Activated CD8-positive, alpha-beta memory T cell treated with anti-CD3 and anti-CD28 coated beads for 1 hour (primary cell): ENCODE measurements at places on chromosomes 7 and 10.

- DNase-seq = no peak
Measured at GRCh38 chr7:41969561-41970105, 266.7 kb upstream of the INHBA start.

DNA sequence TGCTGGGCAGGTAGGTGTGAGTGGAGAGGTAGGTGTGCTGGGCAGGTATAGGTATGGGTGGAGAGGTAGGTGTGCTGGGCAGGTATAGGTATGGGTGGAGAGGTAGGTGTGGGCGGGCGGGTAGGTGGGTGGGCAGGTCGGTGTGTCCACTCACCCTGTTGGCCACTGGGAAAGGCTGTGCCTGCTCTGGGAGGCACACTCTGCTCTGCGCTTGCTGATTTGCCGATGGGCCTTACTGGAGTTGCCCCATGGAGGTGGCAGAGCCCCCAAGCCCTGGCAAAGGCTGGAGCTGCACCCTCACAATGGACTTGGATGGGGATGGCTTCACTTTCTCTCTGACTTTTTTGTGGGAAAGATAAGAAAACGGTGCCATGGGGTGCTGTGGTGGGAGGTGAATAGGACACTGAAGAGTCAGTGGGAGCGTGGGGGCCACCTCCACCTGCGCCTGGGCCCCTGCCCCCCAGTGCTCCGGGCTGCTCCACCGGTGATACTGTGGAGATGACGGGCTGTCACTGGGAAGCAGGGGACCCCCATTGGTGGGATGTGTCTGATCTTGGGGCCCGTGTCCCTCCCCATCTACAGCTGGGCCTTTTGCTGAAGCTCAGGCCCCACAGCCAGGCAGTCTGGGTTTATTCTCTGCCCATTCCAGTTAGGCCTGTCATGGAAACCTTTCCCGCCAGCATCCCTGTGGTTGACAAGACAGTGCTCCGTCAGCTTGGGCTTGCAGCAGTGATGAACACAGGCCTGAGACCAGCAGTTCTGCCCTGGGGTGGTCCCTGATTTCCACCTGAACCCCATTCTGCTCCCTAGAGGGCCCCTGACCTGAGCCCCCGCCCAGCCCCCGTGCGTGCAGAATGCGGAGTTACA is 75.0 kb downstream of the NKX6-2 start:
- no peak for DNase-seq

- no peak for DNase-seq
Measured at GRCh38 chr10:16663444-16663843, 141.8 kb upstream of the C1QL3 start.

DNA sequence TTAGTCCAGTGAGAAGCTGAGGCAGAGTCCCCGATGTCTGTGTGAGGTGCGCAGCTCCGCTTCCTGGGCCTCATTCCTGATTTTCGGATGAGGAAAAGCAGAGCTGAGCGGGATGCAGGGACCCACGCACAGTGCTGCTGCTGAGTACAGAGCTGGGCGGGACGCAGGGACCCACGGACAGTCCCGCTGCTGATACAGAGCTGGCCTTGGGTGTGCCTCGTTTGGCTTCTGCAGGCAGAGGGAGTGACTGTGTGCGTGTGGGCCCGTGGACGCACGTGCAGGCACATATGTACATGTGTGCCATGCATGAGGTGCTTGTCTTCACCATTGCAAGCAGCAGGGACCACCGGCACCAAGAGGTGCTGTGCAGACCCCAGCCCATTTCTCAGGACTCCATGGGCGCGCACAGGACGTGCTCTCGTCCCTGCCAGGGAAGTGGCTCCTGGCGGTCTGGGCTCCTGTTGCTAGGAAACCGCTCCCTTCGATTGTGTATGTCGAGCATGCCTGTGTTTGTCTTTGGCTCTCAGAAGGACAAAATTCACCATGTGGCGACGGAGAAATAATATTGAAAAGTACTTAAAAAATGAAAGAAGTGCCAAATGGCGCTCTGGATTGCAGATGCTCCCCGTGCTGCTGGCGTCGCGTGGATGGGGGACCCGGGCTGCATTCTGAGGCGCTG is 303.8 kb upstream of the MKI67 start:
- DNase-seq = no peak

DNA sequence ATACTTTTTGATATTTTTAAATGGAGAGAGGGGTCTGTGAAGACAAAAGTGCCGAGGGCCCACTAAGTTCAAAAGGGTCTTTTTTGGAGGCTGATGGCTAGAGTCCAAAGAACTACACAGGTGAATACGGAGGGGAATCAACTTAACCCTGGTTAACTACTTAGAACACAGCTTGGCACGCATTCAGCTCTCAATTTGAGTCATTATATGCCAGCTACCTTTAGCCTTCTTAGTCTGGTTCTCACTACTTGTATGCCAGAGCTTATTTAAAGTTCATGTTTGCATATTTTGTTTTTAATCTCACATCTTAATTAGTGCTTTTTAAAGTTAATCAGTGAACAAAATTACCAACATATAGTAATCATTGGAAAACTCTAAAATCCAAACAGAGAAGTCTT is 80.8 kb downstream of the VWDE start:
- DNase-seq = no peak

GRCh38 chr7:41466760-41467384 is 236.0 kb downstream of the INHBA start:
- DNase-seq = no peak

DNA sequence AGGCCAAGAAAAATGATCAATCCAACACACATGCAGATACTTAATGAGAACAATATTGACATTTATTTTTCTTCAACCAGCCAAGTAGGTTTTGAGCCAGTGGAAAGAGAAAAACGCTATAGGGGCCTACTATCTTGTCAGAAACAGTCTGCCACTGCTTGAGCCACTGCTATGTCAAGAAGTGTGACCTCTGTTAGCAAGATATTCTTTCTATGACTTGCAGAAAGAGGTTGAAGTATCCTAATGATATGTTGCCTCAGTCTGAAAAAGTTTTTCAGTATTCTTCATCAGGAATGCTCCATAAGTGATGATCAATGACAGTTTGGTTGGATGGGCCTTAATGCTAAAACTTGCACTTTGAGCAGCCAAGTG is 328.4 kb upstream of the KCND2 start:
- no peak for DNase-seq

DNA sequence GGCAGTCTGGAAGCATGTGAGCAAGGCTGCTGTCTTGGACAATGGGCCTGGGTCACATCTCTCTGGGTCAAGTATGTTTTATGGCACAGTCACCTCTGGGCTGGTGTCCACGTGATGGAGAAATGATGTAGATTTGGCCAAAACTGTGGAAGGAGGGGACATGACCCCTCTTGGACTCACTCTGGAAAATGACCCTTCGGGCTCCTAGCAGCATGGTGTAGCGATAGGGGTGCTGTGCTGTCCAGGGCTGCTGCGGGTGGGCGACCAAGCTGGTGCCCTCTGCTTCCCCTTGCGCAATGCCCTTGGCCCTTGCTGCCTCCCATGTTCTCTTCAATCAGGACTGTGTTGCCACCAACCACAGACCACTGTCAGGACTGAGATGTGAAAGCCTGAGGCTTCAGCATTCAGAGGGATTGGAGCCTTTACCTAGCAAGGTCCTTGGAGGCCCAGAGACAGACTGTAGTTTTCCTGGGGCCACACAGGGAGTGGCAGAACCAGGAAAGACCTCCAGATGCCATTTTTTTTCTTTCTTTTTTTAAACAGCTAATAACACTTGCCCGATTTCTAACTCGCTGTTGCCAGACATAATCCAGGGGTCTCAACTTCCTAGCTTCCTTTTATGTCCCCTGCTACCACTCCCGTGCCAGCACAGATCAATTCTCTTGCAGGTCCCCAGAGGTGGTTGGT is 6.1 kb downstream of the CYP26A1 start:
- no peak for DNase-seq

DNA sequence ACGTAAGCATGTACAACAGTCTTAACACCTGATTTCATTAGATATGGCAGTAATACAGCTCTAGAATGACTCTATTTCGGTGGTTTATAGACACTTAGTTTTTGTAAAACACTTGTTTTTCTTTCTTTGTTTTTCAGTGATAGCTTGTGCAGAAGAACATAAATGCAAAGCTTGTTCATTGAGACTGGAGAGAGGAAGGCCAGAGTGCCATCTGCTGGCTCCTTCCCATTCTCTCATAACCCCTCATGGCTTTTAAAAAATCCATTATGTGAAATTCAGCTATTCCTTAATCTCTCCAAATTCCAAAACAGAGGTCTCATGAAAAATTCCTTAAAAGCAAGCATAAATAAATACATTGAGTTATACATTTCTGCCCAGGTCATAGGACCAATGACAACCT is 76.3 kb downstream of the CACNB2 start:
- no peak for DNase-seq

DNA sequence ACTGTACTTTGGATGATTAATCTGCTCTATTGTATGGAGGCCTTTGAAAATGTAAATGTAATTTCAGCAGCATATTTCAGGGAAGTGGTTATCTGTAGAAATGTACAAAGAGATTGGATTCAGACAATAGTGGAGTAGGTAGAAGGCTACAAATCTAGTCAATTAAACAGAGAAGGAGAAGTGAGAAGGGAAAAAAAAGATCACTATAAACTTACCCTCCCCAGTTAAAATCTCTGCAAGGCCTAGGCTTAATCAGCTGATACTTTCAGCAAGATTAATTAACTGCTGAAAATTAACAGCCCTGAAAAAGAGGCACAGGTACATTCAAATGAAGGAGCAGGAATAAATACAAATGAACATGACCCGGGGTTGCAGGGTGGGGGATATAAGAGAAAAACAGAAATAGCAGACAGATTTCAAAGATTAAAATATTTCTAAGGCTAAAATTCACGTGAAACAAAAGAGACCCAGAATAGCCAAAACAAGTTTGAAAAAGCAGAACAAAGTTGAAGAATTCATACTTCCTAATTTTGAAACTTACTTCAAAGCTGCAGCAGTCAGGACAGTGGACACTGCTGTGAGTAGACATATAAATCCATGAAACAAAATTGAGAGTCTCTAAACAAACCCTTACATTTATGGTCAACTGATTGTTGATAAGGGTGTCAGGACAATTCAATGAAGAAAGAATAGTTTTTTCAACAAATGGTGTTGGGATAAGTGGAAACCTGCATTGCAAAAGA is 96.0 kb downstream of the NRCAM start:
- DNase-seq = no peak

DNA sequence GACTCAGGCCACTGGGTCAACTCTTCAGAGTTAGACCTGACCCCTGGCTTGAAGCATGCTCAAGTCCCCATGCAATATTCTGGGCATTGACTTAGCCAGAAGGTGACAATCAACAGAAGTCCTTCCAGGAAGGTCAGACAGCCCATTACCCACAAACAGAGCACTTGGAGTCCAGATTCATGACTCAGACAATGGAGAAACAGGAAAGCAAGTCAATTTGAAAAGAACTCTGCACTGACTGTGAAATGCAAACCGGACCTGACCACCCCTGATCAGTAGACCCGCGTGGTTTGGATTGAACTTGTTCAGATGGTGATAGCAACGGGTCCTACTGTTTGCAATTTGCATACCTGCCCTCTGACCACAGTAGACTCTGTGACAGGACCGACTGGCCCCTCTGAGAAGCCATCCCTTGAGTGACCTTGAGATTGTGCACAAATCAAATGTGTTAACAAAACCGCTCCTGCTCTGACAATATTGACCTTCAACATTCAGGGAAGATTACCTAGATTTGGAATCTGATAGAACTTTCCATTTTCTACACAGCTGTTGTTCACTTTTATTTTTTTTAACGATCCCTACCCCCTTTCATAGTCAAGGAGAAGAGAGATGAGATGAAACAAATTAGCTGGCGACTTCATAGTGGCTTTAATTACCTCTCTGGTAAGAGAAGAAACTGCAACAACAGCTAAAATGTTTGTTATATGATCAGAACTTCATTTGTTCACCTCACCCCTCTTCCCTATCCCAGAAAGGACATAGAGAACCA is 138.7 kb downstream of the NRP1 start:
- no peak for DNase-seq

- peak; percentile 99 for DNase-seq
Measured at GRCh38 chr7:112449902-112450806, at the start of gene IFRD1. IFRD1 (plus strand) TSS chr7:112450460; CDS start chr7:112450689, 229 bp downstream.

- no peak for DNase-seq
Measured at GRCh38 chr10:50604809-50605208, 18.9 kb downstream of the SGMS1 start.

DNA sequence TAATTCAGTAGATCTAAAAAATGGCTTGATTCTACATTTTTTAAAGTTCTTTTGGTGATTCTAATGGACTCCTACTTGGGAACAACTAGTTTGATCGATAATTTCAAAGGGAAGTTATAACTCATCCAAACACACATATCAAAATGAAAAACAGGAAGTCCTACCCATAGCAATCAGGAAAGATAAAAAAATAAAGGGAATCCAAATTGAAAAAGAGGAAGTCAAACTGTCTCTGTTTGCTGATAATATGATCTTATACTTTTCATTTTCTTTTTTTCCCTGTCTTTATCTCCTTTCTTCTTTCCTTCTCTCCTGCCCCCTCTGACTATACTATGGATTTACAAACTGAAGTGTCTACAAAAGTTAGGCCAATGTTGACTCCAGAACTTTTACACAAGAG is 118.8 kb downstream of the IQUB start:
- no peak for DNase-seq

- DNase-seq = no peak
Measured at GRCh38 chr10:28072573-28072972, 73.7 kb upstream of the ODAD2 start.

GRCh38 chr7:126698909-126699308 is 553.8 kb downstream of the GRM8 start:
- DNase-seq = no peak

DNA sequence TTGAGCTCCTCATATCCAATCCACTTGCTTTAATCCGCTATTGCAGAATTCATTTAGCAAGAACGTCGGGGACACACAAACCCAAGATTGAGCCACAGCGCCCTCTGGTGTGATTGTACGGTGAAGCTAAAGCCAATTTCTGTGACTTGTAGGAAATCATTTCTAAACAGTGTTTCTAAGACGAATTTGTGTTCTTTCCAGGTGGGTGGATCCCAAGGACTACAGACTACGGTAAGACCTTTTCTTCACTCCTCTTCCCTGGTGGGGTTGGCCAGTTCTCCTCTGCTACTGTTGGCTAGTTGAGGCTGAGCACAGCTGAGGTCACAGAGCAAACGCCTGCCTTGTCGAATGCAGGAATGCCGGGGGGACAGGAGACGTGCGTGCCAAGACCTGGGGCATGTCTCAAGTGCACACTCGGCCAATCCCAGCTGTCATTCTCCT is 5.2 kb downstream of the DMBT1 start:
- peak; percentile 27 for DNase-seq

- DNase-seq = no peak
Measured at GRCh38 chr10:35685402-35685801, 43.3 kb upstream of the FZD8 start.

- no peak for DNase-seq
Measured at GRCh38 chr10:124709861-124710260, 34.3 kb downstream of the FAM53B start.
